ENCODE measurements at places on chromosomes 2 and 18. TPM values are rescaled to one million over a fixed set of nuclear protein-coding genes. Genes with fewer than 3 reads are reported as not detected.
A peak's percentile ranks its signal among the peaks of the same experiment; 100 is the strongest.

The XDH gene
- 0.50 TPM for polyA plus RNA-seq

The DIPK1C gene
- 0.10 TPM for polyA plus RNA-seq

The PROC gene
- polyA plus RNA-seq, result 3.6 TPM

The C18orf54 gene
- polyA plus RNA-seq, result 15.8 TPM

The CENPA gene
- polyA plus RNA-seq, result 20.7 TPM

The TRPM8 gene
- 0.33 TPM for polyA plus RNA-seq

GRCh38 chr18:46754661-46755292, 2.1 kb downstream of the ST8SIA5 start:
- DNase-seq, result peak; percentile 30

GRCh38 chr2:85861180-85861579, 27.6 kb downstream of the ST3GAL5 start:
- no peak for DNase-seq

DNA sequence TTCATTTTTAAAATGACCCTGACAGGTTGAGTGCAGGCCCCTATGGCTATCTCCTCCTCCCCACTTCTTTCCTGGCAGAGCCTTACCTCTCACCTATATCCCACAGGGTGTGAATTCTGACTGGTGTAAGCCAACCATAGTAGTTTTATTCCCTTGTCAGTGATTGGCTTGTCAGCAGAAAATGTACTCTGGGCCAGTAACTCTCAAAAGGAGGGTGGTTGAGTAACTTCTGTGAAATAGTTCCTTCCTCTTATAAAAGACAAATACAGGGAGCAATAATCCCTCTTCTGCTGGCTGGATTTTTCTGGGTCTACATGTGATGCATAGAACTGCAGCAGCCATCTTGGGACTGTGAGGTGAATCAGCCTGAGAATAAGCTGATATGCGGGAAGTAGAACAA, 83.4 kb downstream of the RAPH1 start:
- DNase-seq, result no peak

DNA sequence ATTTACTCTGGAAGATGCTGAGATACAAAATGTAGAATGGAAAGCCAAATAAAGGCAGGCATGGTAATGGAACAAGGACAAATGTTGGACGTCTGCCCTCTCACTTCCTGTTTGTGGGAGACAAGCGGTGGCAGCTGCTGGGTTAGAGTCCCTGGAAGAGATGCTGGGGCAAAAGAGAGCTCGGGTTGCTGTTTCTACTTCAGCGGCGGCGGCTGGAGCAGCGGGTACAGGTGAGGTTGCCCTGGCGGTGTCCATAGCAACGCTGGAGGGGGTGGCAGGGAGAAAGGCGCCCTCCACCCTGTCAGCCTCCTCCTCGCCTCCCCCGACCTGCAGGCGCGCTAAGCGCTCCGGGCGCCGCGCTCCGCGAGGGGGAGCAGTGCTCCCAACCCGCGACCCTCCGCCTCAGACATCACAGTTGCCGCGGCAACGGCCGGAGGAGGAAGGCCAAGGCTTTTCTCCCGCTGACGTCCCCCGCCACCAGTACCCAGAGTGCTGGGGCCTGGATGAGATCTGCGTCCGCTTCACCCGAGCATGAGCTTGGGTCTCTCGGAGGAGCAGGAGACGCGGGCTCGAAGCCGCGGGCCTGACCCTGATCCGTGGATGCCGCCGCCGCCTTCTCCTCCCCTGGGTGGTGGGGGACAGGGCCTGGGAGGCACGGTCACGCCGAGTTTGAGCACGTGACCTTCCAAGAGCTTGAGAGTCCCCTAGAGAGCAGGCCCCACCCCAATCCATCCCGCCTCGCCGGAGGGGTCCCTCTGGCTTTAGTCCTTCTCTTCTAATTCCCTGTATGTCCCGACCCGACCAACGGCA, 65.6 kb downstream of the NOL4 start:
- peak; percentile 64 for DNase-seq

DNA sequence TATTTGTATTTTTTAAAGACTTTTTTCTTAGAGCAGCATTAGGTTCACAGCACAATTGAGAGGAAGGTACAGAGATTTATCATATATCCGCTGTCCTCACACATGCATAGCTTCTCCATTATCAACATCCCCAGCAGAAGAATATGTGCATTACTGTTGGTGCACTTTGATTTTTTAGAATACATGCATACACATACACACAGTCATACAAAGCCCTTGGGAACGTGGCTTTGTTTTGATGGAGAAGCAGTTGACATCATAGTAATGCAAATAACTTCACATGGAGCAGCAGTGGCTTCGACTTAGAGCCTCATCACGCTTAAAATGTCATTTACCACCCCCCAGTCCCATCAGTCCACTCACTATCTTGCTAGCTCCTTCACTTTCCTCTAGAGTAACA, 26.5 kb downstream of the CYP26B1 start:
- no peak for DNase-seq

- DNase-seq, result no peak
These were observed 223.2 kb upstream of the PIK3C3 start for GRCh38 chr18:41731884-41732283.

- DNase-seq, result no peak
These were observed 27.1 kb upstream of the STEAP3 start for GRCh38 chr2:119196301-119197125.

DNA sequence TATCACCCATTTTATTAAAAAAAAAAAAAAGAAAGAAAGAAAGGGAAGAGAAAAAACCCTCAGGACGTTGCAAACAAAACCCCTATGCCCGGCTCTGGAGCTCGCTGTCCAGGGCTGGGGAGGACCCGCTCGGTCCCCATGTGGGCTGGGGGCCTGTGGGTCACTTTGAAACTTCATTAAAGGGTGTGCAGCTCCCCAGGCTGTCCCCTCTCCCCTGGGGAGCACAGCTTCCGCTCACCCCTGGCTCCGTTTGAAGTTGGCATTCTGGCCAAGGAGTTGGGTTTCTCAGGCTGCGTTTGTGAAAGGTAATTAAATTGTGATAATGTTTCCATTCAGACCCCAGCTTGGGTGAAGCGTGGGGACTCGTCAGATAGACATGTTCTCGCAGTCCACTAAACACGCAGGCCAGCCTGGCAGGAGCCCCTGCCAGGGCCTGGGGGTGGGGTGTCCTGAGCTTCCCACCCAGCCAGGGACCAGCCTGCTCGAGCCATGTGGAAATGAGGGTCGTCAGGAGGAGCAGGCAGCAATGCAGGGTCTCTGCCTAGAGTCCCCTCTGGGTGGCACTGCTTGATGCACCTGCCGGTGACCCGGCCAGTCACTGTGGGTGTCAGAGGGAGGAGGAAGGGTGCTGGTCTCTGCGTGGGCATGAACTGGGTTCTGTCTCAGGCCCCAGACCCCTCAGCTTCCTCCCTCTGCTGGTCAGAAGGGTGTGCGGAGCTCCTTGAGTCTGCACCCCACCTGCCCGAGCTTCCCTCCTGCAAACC, 166.2 kb downstream of the INHBB start:
- no peak for DNase-seq

All from left kidney (tissue), 8 donors.